ENCODE measurements at places on chromosomes 16 and 17. TPM values are rescaled to one million over a fixed set of nuclear protein-coding genes. Genes with fewer than 3 reads are reported as not detected.
A peak's percentile ranks its signal among the peaks of the same experiment; 100 is the strongest.

- DNase-seq: peak; percentile 18
Measured at GRCh38 chr17:17872547-17873345, 36.0 kb upstream of the SREBF1 start.

- DNase-seq: peak; percentile 31
Measured at GRCh38 chr17:38921756-38922411, 3.5 kb upstream of the LASP1NB start.

DNA sequence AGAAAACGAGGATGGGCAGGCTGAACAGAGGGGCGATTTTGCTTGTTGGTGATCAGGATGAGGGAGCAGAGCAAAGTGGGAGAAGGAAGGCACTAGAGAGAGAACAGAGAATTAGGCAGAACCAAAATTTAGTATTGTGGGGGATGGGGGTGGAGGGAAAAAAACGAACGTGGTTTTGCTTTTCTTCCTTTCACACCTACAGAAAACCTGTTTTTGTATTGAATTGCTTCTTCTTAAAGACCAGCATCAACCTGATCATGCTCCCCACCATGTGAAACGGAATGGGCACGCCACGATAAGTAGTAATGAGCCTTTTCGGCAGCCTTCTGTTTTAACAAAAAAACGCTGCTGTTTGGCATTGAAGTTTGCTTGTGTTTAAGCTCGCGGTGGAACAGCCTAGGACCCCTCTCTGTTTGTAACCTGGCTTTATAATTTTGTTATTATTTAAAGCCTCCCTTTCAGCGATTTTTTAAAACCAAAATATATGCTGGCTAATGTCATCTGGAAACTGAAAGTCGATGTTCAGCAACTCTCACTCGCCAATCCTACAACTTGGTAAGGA lies 36.8 kb downstream of the ERCC4 start:
- DNase-seq: no peak

The SLFN13 gene
- total RNA-seq: 23.2 TPM

The KCNJ2 gene
- total RNA-seq: 0.54 TPM

GRCh38 chr16:47523342-47524006 lies 62.3 kb downstream of the PHKB start:
- DNase-seq: no peak

- DNase-seq: no peak
Measured at GRCh38 chr17:19630035-19630434, 18.5 kb upstream of the ALDH3A2 start.

- DNase-seq: peak; percentile 96
Measured at GRCh38 chr17:7745748-7746470, 28.4 kb downstream of the DNAH2 start.

DNA sequence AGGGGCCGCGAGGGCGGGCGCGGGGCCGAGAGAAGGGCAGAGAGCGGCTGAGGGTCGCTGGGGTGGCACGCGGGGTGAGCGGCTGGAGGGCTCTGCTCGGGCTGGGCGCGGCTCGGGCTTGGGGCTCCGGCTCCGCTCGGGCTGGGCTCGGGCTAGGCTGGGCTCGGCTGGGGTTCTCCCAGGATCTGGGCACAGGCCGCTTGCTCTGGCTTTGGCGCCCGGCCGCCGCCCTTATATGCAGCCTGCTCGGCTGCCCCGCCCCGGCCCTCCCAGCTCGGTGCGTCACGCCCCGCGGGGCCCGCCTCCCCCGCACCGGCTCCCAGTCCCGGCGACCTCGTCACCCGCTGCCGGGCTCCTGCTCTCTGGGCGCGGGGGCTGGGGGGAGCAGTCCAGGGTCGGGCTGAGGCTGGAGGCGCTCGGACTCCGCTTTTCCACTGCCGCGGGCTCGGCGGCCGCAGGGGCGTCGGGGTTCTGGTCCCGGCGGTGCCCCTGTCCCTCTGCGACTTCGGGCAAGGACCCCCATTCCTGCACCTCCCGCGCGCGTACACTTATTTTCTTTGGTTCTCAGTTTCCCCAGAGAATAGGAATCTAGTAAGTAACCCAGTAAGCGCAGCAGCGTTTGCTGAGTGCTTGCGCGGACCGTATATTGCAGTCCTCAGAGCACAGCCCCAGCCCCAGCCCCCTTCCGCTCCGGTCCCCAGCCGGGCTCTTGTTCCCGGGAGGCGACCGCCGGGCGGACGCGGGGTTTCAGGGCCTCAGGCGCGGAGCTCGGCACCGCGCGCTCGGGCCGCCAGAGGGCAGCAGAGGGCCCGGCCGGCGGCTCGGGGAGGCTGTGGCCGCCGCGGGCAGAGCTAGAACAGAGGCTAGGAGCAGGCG lies at the start of gene RASD1:
Gene RASD1, minus strand, starts transcription at position 207 of the 876 bp plus-strand sequence. CDS start 214 bp downstream, outside the sequence.
- peak; percentile 81 for DNase-seq

The CCNF gene
- 34.3 TPM for total RNA-seq

DNA sequence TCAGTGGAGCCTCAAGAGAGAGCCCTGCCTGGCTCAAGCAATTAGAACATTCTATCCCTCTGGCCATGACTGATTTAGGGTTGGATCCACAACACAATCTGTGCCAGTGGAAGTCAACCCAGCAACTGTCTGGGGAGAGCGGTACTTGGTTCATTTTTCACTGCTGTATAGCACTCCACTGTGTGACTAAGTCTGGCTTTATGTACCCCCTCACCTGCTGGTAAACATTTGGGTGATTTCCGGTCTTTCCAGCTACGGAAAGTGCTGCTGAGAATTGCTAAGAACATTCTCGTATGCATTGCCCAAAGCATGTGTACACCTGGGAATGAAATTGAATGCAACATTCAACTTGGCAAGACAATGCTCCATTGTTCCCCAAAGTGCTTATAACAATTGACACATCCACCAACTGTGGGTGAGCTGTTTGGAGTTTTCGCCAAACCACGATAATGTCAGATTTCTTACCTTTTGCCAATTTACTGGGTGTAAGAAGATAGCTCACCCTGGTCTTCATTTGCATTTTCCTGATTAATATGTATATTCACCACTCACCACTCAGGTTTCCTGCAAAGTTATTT lies 63.5 kb upstream of the MED9 start:
- peak; percentile 41 for DNase-seq

GRCh38 chr16:22672830-22673210 lies 141.1 kb upstream of the HS3ST2 start:
- no peak for DNase-seq

GRCh38 chr16:50745940-50746339 lies 4.1 kb downstream of the CYLD start:
- no peak for DNase-seq

DNA sequence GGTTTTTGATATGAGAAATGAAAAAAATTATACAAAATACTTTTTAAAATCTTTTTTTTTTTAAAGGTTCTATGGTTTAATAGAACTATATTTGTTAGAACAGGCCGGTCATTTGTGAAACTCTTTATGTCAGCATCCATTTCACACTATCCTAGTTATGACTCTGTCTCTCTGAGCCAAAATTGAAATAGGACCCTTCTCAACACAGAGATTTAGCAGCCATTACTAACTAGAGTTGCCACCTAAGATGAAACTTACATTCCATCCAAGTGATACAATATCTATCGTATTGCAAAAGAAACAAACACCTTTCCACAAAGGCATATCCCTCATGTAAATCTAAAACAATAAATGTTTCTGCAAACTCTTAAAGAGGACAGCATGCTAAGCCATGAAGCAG lies 249.8 kb downstream of the CDH11 start:
- no peak for DNase-seq

DNA sequence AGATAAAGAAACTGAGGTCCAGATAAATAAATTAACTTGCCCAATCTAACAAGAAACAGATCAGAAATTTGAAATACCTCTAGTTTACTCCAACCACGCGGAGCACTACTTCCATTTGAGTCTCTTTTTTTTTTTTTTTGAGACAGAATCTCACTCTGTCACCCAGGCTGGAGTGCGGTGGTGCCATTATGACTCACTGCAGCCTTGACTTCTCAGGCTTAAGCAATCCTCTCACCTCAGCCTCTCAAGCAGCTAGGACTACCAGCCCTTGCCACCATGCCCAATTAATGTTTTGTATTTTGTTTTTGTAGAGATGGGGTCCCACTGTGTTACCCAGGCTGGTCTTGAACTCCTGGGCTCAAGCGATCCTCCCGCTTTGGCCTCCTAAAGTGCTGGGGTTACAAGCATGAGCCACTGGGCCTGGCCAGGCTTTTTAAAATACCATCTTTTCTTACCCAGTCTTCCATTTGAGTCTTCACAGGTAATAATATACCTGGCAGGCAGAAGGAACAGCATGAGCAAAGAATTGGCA lies 3.3 kb upstream of the NACA2 start:
- DNase-seq: peak; percentile 52

- no peak for DNase-seq
Measured at GRCh38 chr16:53369921-53370320, 64.3 kb upstream of the RBL2 start.

The HOXB13 gene
- total RNA-seq: 5.0 TPM

The CNGB1 gene
- total RNA-seq: not detected

The KRT24 gene
- total RNA-seq: not detected

GRCh38 chr16:88906535-88907105 lies 40.2 kb upstream of the PABPN1L start:
- DNase-seq: no peak

- DNase-seq: no peak
Measured at GRCh38 chr16:87044829-87045228, 272.4 kb downstream of the C16orf95 start.

The FOXL1 gene
- total RNA-seq: 4.1 TPM

GRCh38 chr17:74354123-74354522 lies 7.5 kb downstream of the BTBD17 start:
- DNase-seq: peak; percentile 33

- no peak for DNase-seq
Measured at GRCh38 chr16:89303617-89304016, 86.1 kb downstream of the ZNF778 start.

The CCL8 gene
- 0.69 TPM for total RNA-seq

The TUBG1 gene
- 148 TPM for total RNA-seq

The APOBR gene
- not detected for total RNA-seq

GRCh38 chr17:41678907-41679739 lies 9.6 kb upstream of the EIF1 start:
- peak; percentile 94 for DNase-seq

DNA sequence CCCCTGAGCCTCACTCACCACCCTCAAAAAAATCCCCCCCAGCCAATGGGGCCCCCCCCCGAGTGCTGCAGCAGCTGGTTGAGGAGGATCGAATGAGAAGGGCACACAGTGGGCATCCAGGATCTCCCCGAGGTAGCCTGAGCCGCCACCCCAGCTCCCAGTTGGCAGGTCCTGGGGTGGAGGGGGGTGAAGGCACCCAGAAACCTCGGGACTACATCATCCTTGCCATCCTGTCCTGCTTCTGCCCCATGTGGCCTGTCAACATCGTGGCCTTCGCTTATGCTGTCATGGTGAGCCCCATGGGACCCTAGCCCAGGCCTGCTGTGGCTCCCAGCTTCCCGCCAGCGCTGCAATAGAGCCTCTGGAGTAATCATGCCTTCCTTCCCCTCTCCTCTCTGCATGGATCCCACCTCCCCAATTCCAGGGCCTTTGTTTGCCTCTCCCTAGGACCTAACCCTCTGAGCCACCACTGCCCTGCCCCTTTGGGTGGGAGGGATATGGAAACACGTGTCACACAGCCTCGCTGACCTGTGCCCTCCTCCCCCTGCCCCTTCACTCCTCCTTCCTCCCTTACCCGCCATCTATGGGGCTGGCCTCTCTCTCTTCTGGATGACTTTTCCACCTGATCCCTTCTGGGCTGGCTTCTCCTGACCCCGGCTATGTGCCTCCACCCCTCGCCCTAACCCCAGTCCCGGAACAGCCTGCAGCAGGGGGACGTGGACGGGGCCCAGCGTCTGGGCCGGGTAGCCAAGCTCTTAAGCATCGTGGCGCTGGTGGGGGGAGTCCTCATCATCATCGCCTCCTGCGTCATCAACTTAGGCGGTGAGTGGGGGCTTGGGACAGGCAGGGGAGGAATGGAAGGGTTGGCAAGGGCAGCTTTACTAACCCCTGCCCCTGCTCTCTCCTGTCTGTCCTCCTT lies 1.9 kb downstream of the PRRT2 start:
- DNase-seq: no peak

The RNF112 gene
- total RNA-seq: not detected

The TTLL6 gene
- total RNA-seq: 0.07 TPM

The HCRT gene
- total RNA-seq: not detected

The PARD6A gene
- total RNA-seq: 2.0 TPM

GRCh38 chr16:35631261-35631945 lies 2172.0 kb downstream of the TP53TG3F start:
- no peak for DNase-seq

- DNase-seq: no peak
Measured at GRCh38 chr17:67578142-67578457, 139.6 kb upstream of the NOL11 start.

DNA sequence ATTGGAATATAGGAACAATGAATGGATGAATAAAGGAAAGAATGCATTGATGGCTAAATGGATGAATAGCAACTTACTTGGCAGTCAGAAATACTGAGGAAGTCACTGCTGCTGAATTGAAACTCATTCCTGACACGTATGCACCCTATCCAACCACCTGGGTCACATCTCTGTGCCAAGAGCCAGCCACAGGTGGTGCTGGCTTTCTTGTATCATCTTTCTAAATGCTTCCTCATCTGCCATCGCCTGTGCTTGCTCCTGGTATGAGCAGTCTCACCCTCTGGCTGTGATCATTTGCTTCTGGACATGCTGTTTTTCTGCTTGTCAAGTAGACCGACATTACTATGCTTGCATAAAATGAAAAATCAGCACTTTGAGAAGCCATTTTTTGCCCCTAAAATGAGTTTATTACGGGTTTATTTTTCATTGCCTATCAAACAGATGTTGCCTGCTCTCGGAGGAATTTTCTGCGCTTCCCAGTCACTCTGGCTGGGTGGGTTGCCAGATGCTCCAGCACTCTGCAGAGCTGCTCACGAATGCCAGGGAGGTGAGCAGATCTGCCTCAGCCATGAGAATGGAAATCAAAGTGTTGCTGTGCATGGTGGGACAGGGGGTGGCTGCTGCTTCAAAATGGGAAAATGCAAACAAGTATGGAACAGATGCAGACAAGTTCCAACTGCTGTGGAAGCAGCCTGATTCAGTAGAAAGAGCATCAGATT lies 1349.6 kb upstream of the CDH8 start:
- DNase-seq: no peak

- DNase-seq: no peak
Measured at GRCh38 chr17:35605678-35606077, 18.6 kb downstream of the AP2B1 start.

Measured in M059J (cell line).